ENCODE measurements at places on chromosomes 5 and 9.

DNA sequence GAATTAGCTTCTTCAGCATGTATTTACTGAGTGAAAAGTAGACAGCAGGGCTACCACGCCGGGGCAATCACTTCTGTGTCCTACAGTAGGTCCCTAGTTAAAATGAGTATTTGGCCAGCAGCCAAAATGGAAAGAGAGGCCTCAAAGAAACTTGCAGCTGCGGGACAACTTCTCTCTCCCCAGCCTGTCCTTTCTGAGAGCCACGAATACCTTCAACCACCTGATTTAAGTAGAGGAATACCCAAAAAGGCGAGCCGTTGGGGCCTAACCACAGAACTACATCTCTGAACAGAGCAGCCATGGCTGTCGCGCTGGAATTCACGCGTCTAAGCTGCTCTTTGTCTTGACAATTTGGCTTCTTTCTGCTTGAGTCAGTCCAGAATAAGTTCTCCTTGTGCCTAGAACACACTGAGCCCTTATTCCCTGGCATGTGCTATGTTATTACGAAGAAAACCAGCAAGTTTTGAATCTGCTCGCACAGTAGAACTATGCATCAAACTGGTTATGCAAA, 43.8 kb upstream of the GOLPH3 start:
- DNase-seq = peak; percentile 32

DNA sequence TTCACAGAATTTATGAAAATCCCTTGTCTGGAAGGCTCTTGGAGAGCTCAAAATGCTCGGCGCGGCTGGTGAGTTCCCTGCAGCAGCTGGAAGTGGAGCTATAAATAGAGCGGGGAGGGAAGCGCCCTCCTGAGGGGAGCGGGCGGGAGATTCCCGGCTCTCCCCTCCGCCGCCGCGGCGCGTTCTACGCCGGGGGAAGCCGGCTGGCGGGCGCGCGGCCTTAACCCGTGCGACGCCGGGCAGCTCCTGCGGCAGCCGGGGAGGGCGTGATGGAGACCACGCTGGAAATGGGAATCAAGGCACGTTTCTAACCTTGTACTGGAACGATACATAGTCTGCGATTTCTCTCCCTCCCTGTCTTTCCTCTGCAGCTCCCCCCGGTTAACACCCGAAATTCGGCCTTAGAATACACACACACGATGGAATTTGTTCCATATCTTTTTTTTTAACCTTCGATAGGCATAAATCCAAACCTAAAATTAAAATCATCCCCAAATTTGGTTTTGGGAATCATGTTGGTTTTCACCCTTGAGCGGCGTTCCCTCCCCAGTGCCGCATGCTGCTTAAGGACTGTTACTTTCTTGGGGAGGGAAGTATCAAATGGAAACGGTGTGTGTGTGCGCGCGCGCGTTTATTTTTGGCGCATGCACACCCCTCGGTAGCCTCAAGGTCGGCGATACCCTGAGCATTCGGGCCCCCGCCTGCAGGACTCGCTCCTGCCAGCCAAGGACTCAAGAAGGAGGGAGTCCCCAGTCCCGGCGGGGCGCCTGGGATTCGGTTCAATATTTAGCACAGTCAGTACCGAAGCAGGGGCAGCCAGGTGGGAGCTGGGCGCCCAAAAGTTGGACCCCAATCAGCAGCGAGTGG, 306.3 kb upstream of the KCNN2 start:
- DNase-seq = peak; percentile 1

GRCh38 chr9:125774106-125774505, 26.9 kb downstream of the PBX3 start:
- DNase-seq = no peak

GRCh38 chr5:59380350-59380951, 513.1 kb downstream of the PDE4D start:
- DNase-seq = peak; percentile 54

DNA sequence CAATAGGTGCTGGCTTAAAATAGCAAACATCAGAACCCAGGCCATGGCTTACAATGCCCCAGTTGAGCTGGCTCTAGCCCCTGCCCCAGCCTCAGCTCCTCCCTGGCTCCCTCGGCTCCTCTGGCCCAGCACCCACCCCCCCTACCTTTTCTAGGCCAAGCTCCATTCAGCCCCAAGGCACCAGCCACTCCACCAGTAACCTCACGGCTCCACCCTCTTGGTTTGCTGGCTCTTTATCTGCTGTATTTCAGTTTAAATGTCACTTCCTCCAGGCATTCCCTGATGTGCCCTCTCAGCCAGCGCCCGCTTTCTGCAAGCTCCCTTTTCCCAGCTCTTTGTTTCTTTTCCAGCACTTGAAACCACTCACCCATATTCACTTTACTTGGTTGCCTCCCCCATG, 10.6 kb downstream of the C1QTNF2 start:
- no peak for DNase-seq

GRCh38 chr5:174444479-174445188, 279.7 kb upstream of the MSX2 start:
- DNase-seq = no peak

DNA sequence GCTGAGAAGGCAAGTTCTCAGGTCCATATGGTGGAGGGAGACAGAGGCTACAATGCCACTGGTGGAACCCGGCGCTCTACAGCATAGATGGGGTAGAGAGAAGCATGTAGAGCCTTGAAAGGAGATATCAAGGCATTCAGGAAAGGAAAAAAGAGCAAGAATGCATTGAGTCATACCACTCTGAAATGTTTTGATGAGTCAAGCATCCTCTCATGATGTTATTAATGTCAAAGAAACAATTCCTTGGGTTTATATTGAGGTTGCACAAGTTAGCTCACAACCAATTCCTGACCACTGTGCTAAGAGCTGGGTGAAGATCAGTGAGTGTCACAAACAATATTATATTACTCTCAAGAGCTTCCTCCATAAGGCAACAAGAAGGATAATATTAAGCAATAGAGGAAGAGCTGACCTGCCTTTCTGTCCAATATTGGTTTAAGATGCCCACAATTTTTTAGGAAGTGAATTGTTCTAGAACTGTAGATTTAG, 178.0 kb downstream of the RFK start:
- peak; percentile 76 for DNase-seq

DNA sequence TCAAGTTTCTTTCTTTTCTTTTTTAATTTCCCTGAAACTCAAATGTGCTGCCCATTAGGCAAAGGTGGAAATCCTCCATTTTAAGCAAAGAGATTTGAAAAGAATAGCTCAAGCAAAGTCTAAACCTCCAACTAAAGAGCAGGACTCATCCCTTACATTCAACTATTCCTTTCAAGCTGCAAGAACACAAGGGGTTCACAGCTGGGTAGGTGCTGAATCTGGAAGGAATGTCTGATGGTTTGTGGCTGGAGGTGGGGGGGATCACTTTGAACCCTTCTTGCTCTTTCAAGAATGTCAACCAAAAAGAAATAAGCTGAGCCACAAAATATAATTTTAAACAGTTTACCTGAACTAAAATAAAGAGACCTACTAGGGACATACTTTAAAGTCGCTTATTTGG, 375.7 kb upstream of the CDH10 start:
- no peak for DNase-seq

DNA sequence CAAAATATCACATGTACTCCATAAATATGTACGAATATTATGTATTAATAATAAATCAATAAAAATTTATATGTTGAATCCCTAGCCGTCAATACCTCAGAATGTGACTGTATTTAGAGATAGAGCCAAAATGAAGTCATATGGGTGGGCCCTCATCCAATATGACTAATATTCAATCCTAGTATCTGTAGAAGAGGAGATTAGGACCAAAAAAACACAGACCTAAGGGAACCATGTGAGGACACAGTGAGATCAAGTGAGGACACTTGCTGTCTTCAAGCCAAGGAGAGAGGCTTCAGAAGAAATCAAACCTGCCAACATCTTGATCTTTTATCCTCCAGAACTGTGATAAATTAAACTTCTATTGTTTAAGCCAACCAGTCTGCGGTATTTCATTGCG, 3.7 kb upstream of the AMACR start:
- no peak for DNase-seq

GRCh38 chr9:121927636-121928035, 165.5 kb downstream of the TTLL11 start:
- no peak for DNase-seq

DNA sequence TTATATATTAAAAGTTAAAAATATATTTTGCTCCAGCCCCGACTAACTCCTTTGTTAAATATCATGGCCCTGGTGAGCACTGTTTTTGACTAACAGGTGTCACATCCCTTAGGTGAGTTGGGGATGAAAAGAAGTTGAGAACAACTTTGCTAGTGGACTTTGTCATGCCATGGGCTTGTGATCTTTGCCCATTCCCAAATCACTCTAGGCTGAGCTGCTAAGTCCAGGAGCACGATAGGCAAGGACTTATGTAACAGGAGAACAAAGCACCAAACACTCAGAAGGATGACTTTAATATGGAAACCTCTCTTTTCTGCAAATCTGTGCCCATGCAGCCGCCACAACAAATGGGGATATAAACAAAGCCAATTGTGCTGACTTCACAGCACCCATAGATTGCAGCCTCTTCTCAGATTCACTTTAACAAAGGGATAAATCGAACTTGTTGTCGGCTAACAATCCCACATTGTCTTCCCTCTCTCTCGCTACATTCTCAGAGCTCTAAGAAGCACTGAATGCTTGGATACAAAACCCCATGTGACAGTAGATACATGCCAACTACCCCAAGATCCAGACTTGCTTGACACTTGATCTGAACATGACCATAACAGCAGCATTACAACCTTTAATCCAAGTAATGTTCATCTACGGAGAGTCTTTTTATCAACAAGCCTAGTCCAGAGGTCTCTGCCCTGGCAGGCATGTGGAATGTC, 86.8 kb upstream of the CD180 start:
- no peak for DNase-seq

GRCh38 chr5:89179731-89180130, 296.7 kb upstream of the MEF2C start:
- no peak for DNase-seq

DNA sequence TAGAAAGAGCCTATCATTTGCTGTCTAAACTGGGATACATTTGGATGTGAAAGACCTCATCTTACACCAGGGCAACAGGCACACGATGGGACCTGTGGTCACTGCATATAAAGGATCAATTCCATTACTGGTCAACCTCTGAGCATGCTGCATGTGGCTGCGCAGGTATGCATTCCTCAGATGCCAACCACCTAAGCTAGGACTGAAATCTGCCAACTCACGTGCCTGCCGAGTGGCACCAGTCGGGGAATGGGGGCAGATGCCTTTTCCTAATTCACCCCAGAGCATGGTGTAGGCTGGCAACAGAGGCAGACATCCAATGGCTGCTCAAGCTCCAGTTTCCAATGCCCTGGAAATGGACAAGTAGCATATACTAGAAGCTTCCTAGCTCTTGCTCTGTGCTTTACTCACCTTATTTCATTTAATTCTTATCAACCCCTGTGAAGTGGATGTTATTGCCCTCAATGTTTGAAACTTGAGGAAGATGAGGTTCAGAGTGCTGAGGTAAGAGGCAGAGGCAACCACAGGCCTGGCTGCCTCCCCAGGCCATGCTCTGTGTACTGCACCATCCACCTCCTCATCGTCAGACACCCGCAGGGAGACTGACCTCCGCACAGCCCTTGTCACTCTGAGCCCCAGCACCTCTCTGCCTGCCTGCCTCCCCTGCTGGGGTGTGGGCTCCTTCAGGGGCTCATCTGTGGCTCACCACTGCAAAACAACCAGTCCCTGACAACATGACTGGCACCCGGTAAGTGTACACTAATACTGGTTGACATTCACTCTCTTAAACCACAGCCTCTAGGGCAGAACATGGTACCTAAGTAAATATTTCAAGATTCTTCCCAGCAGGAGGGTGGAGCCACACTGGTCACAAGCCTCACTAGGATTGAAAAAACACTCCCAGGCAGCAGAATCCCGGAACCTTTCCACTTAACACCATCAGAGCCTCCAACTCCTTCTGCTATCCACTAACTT, 228.5 kb downstream of the CRB2 start:
- no peak for DNase-seq

- no peak for DNase-seq
Observed at GRCh38 chr5:128199104-128199503, 115.5 kb downstream of the SLC12A2 start.

Measured in suppressor macrophage treated with lipopolysaccharide for 1 hour (primary cell).